ENCODE measurements at places on chromosomes 11 and 22. TPM values are rescaled to one million over a fixed set of nuclear protein-coding genes. Genes with fewer than 3 reads are reported as not detected.

ENDOD1 gene
- 79.0 TPM for total RNA-seq

MAP6 gene
- total RNA-seq: 0.59 TPM

DDI1 gene
- not detected for total RNA-seq

DBX1 gene
- not detected for total RNA-seq

C22orf31 gene
- not detected for total RNA-seq

All from smooth muscle cell of the umbilical artery (primary cell).